Activated T-cell treated with anti-CD3 and anti-CD28 coated beads, Interleukin-2, amount 50 U/mL, for 1 hour (primary cell): ENCODE measurements at places on chromosomes 16 and 17.

GRCh38 chr16:6600167-6600566 is 732.5 kb upstream of the RBFOX1 start:
- DNase-seq, result no peak

GRCh38 chr17:269616-270514 is 82.7 kb downstream of the RPH3AL start:
- DNase-seq, result no peak

DNA sequence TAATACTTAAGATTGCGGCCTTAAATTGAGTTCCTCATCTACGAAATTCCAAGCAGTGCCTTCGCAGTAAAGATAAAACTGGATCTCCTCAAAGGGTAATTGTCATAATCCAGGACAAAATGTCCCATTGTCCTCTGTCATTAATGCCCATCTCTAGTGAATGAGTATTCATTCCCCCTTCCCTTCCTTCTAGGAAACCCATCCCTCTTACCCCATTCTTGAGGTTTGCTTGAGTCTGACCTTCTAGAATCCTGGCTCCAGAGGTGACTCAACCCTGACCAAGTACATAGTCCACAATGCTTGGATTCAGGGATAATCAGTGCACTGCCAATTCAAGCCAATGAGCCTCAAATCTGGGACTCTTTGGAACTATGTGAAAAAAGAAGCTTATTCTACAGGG is 47.0 kb upstream of the MAF start:
- DNase-seq, result no peak

- no peak for DNase-seq
These were observed 86.3 kb downstream of the DYNLRB2 start for GRCh38 chr16:80627108-80627507.

DNA sequence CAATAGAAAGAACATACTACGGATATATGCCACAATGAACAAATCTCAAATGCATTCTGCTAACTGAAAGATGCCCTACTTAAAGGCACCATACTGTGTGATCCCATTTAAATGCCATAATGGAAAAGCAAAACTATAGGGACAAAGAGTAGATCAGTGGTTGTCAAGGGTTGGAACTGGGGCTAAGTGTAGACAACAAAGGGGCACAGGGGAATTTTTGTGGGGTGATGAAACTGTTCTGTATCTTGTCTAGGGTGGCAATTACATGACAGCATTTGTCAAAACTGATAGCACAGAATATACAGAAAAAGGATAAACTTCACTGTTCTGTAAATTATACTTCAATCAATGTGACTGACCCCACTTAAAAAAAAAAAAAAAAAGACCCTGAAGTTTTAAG is 17.7 kb downstream of the GFOD2 start:
- DNase-seq, result no peak

DNA sequence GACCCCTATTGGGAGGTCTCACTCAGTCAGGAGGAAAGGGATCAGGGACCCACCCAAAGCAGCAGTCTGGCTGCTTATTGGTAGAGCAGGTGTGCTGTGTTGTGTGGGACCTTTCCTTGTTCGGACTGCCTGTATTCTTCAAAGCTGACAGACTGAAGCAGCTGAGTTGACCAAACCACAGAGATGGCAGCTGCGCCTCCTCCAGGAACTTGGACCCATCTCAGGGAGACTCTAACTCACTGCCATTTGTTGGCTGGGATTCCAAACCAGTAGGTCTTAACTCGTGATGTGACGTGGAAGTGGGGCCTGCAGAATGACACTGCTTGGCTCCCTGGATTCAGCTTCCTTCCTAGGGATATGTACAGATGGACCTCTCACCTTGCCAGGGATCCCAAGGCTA is 9.6 kb upstream of the UQCRC2 start:
- no peak for DNase-seq

GRCh38 chr16:64830653-64831052 is 291.2 kb downstream of the CDH11 start:
- no peak for DNase-seq

DNA sequence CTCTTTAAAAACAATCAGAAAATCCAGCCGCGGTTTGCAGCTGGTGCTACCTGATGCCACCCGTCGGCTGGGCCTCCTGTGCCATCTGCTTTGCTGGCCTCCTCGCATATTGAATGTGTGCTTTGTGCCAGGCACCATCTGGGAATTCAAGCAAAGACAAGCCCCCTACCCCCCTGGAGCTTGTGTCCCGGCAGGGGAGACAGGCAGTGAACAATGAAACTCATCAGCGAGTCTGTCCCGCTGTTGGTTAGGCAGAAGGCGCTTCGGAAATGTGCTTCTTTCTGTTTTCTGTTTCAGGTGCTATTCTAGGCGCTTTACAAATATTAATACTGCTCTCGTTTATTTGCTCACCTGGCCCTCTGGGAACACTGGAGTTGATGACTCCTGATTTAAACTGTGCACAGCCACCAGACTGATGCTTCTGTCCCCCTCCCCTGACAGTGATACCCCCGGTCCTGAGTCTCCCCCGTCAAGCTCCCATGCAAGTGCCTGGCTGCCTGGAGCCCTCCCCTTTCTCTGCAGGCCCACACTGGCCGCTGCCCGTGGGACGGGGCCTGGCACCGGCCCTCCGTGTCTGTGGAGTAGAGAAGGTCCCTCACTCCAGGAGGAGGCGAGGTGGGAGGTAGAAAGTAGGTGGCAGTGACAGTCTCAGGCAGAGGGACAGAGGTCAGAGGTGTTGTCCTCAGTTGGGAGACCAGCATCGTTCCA is 126.1 kb upstream of the PLCG2 start:
- no peak for DNase-seq
